ENCODE measurements at places on chromosomes 1 and 21.

DNA sequence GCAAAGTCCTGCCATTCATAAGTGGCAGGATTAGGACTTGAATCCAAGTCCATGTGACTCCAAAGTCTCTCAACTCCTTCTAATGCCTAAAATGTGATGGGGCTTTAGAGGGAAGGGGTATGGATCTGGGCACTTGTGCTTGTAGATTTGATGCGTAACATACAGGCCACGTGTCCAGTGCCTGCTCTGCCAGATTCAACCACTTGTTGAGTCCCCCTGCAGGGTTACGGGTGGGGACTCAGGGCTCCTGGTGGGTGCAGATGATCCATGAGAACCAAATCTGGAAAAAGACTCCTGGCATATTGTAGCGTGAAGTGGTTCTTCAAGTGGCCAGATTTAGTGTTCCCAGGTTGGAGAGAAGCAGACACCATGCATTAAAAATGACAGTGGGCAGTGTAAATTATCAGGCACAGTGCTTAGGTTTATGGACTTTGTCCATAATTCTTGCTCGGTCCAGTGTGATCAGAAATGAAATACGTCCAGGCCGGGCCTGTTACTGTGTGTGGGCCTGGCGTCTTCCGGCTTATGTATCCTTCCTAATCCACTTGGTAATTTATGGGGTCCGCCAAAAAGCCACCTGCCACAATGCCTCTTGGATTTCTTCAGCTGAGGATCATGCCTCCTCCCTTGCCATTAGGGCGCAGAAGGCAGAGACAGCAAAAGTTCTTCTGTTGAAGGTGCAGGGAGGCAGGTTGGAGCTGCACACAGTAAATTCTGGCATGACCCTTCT is 51.2 kb upstream of the LRP8 start:
- no peak for DNase-seq

GRCh38 chr1:99634971-99635624 is 10.8 kb upstream of the PALMD start:
- DNase-seq, result no peak

DNA sequence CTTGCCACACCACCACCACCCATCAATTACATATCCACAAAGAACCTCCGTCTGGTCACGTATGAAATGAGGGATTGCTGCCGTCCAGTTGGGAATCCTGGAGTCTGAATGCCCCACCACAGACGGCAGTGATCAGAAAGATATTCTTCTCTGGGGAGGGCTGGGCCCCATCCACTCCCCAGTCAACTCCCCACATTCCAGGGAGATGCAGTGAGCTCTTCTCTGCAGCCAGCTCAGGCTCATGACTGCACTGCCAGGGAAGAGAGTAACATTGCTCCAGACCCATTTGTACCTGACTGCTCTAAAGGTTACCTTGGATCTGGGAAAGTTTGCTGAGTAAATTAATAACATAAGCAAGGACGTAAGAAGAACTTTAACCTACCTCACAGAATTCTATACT is 18.3 kb downstream of the DEGS1 start:
- DNase-seq, result no peak

DNA sequence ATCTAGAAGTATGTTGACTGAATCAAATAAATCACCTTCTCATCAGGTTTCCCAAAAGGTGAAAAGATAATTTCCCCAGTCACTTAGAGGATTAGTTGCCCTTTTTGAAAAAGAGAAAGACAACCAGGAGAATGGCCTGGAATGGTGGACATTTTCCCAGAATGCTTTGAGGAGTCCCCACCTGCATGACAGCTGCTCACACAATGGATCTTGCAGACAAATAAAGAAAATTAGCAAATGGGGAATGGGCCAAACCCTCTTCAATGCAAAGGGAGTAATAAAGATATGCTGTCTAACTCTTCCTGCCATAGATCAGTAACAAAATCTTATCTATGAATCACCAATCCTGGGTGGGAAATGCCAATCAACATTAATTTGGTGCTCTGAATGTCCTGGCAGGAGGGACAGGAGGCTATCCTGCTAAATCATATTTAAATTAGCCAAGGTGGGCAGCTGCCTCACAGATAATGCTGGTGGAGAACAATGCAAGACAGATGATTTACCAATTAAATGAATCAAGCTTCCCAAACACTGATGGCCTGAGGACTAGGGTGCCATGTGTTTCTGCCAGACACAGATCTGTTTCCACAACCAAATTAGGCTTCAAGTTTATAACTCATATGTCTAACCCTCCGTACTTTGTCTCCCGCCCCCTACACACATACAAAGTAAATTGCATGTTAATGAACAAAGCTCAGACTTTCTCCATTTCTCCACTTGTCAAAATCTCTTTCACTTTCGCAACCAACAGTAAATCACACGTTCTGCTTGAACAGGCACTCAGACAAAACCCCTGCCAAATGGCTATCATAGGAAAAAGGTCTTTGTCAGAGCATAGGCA is 488.0 kb upstream of the PLXNA2 start:
- DNase-seq, result no peak

- DNase-seq, result no peak
Measured at GRCh38 chr1:40898431-40898901, 36.3 kb upstream of the CITED4 start.

GRCh38 chr21:46111857-46112724 is 14.2 kb downstream of the COL6A2 start:
- DNase-seq, result no peak

- no peak for DNase-seq
Measured at GRCh38 chr1:222828939-222829338, 14.1 kb downstream of the DISP1 start.

- DNase-seq, result no peak
Measured at GRCh38 chr1:184891440-184891839, 82.9 kb downstream of the NIBAN1 start.

DNA sequence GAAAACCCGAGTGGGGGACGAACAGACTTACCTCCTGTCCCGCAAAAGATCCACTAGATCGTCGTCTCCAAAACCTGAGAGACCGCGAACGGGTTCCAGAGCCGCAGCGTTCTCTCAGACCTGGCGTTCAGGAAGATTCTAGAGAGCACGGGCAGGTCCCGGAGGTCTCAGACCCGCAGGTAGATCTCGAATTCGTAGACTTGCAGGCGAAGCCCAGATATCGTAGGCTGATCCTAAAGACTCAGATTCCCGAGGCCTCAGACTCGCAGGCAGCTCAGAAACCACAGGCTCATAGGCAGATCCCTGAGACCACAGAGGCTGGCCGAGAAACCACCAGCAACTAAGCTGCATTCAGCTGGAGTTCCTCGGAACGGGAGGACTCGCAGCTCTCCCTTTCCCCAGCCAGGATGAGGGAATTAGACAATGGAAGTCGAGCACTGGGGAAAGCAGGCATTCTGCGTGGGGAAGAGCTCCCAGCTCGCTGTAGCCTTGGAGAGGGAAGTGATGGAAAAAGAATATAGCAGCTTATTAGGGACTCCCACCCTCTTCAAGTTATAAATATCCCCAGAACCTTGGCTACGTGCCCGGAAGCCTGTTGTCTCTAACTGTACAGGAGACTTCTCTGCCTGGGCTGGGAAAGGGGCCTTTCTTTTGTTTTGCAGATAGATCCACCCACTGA is at the start of gene ZNF436:
ZNF436 (minus strand) TSS at position 502 of the 679 bp plus-strand sequence. CDS start 1,831 bp downstream, outside the sequence.
- peak; percentile 94 for DNase-seq

DNA sequence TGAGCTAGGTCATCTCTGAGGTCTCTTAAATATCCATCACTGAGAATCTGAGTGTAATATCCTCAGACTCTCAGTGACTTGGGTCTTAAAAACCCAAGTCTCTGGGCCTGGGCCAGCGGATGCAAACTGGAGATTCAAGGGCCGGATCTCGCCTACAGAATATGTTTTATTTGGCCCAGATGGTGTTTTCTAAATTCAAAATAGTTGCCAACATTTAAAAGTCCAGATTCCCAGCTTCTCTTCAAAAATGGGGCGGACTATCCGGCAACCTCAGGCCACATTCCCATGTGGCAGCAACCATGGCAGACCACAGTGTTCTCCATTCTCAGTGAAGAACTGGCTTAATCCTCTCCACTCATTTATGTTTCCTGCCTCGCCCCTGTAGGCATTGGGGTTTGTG is 12.7 kb upstream of the HEYL start:
- no peak for DNase-seq

- DNase-seq, result no peak
Measured at GRCh38 chr1:51731998-51732397, 115.1 kb downstream of the OSBPL9 start.

DNA sequence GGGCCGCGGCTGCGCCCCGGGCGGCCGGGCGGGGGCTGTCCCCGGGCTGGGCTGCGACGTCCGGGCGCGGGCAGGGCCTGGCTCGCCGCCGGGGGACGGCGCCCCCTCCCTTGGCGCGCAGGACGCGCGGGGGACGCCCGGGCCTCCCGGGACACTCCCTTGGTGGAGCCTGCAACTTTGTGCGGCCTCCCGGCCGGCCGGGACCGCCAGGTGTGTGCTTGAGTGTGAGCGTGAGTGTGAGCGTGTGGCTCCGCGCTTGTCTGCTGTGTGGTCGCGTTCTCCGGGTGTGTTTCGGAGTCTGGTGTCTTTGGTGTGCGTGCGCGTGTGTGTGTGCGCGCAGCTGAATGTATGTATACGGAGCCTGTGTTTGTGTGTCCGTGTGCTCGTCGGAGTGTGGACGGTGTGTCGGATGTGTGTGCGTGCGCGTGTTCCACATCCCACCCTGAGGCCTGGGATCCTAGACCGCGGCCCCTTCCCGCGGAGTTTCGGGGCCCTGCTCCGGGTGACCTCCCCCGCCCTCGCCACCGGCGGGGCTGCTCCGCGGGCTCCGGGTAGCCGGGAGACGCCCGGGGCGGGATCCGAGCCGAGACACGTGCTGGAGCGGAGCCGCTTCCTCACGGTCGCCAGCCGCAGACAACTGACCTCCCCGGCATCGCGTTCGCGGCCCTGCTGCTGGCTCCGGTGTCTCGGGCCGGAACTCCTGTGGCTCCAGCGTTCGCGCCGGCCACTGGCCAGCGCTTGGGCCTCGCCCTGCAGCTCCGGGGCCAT is 1.7 kb downstream of the PTPRU start:
- DNase-seq, result peak; percentile 42

GRCh38 chr1:10897981-10898728 is 101.7 kb upstream of the CASZ1 start:
- DNase-seq, result peak; percentile 64

DNA sequence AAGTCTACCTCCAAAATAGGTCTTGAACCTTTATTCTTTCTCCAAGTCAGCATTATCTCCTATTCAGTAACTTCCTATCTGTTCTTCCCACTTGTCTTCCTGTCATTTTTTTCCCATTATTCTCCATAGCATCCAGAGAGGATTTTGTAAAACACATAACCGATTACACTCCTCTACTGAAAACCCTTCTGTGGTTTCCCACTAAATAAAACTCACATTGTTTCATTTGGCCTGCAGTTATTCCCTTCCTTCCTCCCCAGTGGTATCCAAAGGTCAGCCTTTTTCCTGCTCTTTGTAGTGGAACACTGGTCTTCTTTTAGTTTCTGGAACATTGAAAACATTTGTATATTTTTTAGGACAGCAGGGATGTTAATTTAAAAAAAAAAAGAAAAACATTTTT is 266.0 kb downstream of the GPR52 start:
- no peak for DNase-seq

DNA sequence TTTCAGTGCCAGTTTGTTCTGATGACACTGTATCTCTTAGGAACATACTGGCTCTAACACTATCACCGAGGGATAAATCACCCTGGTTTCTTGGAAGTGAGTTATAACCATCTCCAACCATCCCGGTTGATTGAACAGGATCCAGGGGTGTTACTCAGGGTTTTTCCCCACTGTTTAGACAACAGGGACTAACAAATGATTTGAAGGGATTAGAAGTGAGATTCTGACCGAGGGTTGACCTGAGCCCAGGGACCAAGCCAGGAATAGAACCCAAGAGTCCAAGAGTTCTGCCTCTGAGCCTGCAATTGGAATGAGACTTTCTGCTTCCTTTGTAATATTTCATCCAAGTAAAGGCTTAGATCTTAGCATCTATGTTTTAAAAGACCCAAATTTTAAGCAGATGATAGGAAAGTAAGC is 154.0 kb downstream of the DHRS3 start:
- DNase-seq, result no peak

DNA sequence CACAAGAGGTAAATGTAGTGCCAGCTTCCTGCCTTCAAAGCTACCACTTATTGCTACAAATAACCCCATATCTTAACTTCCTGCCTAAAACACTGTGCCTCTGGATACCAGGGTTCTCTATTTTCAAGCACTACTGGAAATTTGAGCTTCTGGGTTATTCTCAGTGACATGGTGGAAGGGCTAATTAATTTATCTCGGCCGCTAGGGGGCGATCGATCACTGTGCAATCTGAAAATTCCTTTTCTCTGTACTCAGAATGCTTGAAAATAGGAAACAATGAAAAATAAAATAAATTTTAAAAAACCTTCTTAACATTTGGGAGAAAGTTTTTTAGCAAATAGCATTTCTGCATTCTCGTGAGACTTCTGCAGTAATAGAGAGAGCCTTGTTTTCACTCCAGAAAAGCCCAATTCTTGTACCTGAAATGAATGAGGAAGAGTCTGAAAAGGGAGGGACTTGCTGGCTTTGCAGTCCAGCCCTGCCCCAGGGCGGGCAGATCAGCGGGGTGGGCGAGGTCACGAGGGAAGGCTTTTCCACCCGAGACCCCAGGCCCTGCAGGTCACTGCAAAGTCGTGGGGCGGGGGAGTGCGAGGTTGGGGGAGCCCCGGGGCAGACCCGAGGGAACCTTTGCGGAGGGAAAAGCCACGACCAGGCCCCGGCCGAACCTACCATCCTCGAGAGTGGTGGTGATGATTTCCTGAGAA is 276.7 kb downstream of the PCP4 start:
- DNase-seq, result peak; percentile 49

DNA sequence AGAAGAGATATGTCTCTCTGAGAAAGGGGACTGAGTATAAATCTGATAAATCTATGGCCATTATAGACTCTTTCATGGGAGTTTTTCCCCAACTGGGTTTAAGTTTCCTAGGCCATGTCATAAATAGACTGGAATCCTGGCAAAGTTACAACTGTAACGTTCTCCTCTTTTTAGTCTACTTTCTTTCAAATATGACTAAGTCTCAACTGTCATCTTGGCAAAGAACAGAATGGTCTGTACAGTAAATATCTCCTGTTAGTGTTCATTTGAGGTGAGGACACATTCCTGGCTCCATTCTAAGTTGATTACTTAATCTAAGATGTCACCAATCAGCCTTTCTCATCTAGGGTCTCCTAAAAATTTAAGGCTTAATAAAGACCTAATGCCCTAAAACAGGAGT is 300.5 kb downstream of the BRINP2 start:
- peak; percentile 54 for DNase-seq

- DNase-seq, result peak; percentile 14
Measured at GRCh38 chr1:207789792-207790787, 38.2 kb downstream of the CD46 start.

DNA sequence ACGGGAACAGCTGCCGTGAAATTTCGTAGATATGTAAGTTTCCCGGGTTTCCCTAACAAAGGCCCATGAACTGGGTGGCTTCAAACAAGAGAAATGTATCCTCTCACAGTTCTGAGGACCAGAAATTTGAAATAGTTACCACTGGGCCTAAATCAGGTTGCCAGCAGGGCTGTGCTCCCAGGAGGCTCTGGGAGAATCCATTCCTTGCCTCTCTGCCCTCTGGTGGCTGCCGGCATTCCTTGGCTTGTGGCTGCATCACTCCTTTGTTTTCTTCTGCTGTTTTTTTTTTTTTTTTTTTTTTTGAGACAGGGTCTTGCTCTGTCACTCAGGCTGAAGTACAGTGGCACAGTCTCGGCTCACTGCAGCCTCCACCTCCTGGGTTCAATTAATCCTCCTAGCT is 23.7 kb downstream of the UMODL1 start:
- peak; percentile 17 for DNase-seq

Data from fibroblast of skin of right biceps (primary cell).